Activated T-helper 1 cell treated with Interleukin-2 at 50 U/mL for 16 hours (primary cell): ENCODE measurements at places on chromosomes 6 and 20.
A peak's percentile ranks its signal among the peaks of the same experiment; 100 is the strongest.

DNA sequence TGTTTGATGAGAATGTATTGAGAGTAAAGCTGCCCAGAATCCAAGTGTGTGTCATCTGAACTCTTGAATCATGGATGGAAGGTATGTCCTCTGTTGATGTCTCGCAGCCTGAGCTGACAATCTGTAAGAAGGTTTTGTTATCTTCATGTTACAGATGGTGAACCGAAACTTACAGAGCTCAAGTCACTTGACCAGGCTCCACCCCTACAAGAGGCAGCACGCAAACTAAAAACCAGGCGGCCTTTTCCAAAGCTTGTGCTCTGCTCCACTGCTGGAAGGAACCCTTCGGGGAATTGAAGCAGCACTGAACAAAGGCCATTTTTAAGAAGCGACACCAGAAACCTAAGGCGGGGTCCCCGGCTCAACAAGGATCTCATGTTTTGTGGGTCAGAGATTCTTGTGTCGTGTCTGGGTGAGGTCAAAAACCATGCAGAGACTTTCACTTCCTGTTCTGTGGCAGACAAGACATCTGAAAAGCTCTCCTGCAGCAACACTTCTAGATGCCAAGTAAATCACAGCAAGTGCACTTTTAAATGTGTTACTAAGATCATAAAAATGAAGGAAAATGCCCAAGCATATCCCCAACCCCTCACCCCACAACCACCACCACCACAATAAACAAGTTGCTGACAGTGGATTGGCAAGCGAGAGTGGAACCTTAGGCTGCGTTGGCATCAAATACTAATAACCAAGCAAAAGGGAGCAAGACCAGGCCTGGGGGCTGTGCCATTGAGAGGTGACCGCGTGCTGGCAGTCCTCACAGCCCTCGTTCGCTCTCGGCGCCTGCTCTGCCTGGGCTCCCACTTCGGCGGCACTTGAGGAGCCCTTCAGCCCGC is 27.3 kb downstream of the NQO2 start:
- peak; percentile 14 for DNase-seq

GRCh38 chr6:30862156-30862875 is 22.0 kb upstream of the DDR1 start:
- no peak for DNase-seq

DNA sequence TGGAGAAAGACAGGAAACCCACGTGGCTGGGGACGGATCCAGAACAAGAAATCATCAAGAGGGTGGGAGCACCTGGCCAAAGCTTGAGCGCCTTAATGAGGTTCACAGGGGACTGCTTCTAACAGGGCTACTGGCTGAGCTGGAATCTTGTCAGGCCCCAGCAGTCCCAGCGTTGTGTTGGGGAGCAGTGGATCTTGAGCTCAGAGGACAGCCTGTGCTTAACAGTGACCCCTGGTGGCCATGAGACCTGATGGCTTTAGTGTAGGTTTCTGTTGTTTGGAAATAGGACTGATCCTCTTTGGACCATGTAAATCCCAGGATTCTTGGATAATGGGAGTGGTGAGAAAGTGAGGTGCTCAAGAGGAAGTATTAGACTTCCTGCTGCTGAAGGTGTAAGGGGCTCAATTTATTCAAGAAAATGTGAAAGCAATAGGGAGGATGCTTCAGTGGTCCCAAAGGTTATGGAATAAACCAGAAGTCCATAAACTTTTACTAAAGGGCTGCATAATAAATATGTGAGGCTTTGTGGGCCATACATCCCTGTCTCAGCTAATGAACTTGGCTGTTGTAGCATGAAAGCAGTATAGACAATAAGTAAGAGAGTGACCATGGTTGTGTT is 216.2 kb downstream of the NFATC2 start:
- peak; percentile 20 for DNase-seq

GRCh38 chr6:145836170-145836569 is 21.6 kb upstream of the FBXO30 start:
- no peak for DNase-seq

DNA sequence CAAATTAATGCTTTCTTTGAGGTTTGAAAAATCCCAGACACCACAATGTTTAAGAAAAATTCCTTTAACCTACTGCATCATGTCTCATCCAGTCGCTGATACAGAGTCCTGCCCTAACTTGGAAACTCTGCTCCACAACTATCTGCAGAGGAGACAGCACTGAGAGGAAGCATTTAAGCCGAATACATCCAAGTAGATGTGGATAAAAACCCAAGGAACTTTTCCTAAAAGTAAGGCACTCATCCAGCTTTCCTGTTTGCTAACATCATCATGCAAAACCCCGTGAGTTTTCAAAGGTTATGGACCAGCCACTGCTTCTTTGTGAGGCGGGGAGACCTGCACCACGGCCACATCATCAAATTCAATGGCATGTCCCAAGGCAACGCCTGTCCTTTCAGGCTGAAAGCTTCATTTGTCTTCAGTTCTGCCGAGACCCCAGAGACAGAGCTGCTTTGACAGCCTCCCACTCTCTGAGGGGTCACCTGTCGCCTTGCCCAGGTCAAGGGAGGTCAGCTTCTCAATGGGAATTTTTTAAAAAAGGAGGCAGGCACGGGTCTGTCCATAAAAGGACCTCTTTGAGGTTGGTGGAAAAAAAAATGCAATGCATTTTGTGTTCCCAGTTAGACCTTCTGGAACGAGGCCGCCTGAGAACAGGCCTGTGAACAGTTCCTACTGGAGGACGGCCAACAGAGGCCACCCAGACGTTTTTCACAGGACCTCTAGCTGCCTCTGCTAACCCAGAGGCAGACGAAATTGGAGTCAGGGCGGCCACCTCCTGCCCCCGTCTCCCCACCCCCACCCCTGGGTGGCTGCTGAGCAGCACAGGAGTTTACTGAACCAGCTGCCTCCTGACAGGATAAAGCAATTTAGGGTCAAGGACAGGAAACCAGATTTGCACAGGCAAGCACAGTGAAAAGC is 142.5 kb upstream of the HDDC2 start:
- no peak for DNase-seq

DNA sequence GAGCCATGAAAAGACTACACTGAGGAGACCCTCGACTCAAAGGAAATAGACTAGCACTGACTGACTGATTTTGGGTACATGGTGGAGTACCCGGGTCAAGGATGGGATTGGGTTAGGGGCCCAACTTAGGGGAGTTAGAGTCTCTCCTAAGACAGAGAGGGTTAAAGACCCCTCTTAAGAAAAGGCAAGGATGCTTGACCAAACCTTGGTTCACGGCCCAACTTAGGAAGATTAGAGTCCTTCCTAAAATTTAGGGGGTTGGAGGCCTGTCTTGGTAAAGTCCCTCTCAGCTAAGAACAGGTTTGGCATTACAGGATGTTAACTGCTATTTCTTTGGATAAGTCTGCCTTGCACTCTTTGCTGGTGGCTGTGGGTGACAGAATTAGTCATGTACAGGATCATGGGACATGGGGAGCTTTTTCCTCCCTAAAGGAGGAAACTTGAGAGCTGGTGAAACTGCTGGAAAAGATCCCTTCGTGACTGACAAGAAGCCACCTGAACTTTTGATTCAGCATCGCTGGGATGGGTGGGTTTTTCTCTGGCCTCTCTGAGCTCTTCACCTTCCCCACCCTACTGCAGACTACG is 12.3 kb upstream of the SLC22A16 start:
- DNase-seq, result no peak

GRCh38 chr6:95423331-95423730 is 154.0 kb upstream of the MANEA start:
- no peak for DNase-seq

GRCh38 chr6:4664117-4664626 is 112.0 kb upstream of the CDYL start:
- no peak for DNase-seq

DNA sequence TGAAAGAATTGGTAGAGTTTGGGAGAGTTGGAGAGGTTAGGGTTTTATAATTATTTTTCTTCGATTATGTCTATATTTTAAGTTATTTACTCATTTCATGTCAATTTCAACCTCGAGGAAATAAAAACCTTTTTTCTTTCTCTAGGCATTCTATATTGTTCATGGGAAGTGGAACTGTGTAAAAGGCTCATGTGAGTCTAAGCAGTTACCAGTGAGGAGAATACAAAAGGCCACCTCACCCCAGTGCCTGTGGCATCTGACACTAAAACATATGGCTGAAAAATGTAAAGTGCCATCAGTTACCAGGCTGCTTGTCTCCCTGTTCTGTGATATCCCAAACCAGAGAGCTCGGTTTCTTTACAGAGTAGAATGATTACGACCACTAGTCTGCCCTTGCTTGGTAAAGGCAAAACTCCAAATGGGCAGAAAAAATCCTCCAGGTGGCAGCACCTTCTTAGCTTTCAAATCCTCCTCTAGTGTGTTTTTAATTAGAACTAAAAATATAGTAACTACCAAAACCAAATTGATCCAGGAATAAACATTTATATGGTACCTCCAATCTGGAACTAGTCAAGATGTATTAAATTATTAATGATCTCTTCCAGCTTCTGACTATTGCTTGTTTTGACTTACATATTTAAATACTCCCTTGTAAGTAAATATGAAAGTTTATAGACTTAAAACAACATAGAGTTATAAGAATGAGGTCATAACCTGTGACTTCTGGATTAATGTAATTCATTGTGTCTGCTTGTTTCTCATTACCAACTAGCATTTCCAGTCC is 122.6 kb upstream of the MCHR2 start:
- DNase-seq, result no peak

DNA sequence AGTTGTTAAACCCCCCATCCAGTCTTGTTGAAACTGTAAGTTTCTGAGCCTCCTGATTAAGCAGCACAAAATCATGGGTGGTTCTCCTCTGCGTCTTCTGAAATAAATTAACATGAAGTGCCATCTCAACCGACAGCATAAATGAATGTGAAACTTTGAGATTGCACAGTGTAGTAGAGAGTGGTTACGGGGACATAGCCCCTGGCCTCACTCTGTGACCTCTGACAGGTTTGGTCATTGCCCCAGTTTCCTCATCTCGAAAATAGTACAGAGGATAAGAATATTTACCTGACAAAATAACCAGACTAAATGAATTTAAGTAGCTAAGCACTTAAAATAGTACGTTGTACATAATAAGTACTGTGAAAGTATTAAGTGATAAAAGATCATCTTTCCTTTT is 19.1 kb downstream of the NKX2-4 start:
- no peak for DNase-seq

- DNase-seq, result peak; percentile 18
Measured at GRCh38 chr6:106547601-106548453, 81.5 kb downstream of the RTN4IP1 start.

DNA sequence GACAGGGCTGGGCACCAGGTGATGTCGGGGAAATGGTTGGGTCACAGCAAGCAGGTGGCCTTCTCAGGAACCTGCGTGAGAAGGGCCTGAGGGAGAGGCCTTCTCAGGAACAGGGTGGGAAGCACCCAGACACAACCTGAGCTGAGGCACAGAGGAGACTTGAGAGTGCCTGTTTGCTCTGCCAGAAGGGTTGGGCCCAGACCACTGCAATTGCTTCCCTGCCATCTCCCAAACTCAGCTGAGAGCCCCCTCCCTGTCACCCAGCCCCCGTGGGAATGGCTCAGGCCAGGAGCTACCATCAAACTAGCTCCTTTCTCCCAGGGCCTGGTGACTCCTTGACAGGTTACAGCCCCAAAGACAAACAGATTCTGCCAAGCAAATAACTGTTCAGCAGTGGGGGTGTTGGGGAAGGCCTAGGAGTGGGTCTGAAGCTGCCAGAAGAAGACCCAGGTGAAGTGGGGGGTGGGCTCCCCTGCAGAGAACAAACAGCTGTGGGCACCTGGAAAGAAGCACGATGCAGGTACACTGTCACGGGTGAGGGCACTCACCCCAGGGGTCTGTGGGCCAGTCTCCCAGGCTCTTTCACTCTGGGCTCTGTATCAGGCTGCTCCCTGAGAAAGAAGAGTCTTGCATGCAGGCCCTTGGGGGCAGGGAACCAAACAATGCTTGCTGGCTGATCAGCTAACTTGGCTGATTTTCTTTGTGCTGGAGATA is 30.4 kb upstream of the SPDEF start:
- DNase-seq, result no peak

- no peak for DNase-seq
Measured at GRCh38 chr20:47032933-47033578, 138.4 kb downstream of the EYA2 start.

DNA sequence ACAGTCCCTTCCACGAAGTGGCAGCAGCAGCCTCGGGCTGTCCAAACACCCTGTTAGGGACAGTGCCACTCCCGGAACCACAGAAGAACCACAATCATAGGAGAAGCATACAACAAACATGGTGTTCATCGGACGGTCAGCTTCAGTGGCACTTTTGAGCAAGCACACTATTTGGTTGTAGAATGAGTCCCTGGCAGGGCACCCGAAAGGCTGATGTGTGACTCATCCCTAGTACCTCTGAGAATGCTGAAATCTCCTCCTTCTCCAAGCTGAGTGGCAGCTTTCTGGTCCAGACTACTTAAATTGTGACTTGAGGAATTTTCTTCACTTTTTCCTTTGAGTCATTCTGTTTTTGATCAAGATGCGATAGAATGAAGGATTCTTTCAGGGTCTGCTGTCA is 282.5 kb downstream of the ESR1 start:
- DNase-seq, result no peak

DNA sequence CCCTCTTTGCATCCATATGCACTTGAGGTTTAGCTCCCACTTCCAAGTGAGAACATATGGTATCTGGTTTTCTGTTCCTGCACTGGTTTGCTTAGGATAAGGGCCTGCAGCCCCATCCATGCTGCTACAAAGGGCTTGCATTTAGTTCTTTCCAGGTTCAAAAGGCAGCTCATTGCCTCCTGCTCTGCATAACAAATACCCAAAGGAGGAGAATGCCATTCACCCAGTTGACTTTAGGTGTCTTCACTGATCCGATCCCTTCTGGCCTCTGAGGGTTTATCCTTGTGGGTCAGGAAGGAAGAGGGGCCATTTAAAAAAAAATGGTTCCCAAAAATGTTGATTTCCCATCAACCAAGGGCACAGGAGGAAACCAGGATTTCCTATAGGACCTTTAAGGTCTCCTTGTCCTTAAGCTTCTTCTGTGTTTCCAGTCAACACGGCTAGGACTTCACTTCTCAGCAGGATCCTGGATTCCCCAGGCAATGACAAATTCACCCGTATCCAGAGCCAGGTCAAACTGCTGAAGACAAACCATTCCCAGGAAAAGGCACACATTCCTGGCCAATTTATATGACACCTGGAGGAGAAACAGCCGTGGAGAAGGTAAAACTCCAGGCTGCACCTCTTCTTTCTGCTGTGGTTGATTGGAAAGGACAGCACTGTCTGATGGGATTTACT is 447.7 kb upstream of the CDH4 start:
- DNase-seq, result no peak
